ENCODE measurements at places on chromosomes 6 and 20.
A peak's percentile ranks its signal among the peaks of the same experiment; 100 is the strongest.

DNA sequence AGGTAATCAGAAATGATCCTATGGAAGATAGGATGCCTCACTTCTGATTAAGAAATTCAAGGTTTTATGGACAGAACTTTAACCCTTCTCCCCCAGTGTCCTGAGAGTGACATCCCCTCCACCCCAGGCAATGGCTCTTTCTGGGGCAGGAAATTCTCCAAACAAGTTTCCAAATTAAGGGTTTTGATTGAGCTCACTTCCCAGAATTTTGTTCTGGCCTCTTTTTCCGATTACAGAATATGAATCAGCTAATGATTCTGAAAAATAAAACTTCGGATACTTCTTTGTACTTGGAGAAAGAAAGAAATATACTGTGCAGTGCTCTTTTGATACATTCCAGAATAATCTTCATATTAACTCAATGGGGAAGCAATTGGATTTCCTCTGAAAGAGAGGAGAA is 32.8 kb upstream of the TASP1 start:
- DNase-seq = no peak

DNA sequence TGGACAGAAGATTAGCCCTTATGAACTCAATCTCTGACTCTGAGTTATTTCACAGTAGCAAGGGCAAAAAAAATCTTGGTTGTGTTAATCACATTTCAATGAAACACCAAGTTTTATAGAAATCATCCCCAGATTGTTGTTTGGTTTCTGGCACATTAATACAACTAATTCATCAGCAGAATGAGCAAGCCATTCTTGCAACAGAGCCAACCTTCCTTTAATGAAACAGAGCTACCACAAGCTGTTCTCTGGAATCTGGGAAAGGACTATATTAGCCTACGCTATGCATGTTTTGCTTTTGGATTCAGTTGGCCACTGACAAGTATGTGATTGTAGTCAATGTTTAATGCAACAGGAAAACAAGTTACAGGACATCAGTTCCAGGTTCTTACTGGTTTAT is 13.8 kb upstream of the POPDC3 start:
- DNase-seq = no peak

GRCh38 chr20:35180266-35180665 is 8.4 kb downstream of the PROCR start:
- DNase-seq = no peak

- DNase-seq = no peak
Measured at GRCh38 chr6:159085396-159085895, 40.7 kb upstream of the TAGAP start.

- no peak for DNase-seq
Measured at GRCh38 chr20:16314320-16314719, 258.9 kb downstream of the KIF16B start.

DNA sequence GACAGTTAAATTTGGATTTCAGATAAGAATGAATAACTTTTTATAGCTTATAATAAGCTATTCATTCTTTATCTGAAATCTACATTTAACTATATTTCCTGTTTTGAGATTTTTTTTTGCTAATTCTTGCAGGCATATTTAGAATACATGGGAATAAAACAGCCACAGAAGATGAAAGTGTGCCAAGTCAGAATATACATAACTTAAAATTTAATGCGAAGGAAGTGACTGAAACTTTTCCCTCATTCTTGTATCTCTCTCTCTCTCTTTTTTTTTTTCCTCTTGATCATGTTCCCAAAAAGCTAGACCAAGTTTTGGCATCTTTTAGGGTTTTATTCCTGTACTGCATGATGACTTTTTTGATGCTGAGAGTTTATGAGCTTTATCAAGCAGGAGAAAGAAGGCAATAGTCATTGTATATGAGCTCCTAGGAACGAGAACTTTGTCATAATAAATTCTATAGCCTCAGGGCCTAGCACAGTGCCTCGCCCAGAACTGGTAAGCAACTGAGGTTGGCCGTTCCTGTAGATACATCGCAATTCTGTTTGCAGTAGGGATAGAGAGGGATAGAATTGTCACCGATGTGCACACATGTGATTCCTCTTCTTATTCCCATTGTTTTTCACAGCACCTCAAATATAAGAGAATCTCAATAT is 205.2 kb downstream of the MYLK4 start:
- DNase-seq = no peak

DNA sequence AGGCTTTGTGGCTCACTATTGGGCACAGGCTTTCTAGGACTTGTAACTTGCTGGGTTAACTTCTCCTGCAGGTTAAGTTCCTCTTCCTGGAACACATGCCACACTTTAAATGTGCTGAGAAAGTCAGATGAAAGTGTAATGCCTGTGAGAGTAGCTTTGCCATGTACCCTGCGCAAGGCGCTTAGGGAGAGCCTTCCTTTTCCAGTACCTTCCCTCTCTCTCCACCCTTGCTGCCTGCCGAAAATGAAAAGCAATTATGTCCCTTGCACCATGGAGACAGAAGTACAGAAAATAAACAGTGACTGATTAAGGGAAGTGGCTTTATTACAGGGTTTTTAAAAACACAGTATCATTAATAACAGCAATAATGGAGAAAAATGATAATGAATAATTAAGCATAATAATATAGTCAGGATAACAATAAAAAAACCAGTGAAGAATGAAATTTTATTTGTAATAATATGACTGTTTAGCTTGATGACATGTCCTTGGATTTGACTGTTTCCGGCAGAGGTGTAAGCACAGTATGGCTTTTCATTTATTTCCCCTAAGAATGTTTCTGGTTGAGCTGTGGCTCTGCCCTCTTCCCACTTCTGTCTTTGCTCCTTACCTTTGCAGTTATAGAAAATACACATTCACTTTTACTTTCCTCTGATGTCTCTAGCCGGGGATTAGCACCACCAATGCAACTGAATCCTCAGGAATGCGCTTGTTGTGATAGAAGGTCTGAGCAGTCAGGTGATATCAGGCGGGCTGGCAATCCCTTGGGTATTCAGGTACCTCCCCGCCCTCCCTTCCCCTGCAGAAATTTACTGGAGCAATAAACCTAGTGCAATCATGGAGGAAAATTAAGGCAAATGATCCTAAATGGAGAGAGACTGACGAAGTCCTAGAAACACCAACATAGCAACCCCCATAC is 472.3 kb upstream of the CITED2 start:
- peak; percentile 39 for DNase-seq

DNA sequence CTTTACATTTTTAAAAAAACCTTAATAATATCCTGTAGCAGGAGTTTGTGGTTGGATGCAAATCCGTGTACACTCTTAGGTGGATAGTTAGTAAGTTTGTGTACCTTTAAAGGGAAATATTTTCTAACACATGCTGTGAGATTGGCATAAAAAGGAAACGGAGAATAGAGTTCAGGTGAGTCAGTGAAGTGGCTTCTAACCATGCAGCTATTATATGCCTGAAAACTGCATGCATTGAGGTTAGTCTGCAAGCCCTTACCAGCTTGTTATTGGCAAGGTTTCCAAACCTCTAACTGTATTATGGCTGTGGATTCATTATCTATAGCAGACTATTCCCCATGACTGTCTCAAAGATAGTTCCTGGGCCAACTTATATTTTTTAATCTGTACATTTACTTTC is 420.6 kb upstream of the MMS22L start:
- DNase-seq = no peak

DNA sequence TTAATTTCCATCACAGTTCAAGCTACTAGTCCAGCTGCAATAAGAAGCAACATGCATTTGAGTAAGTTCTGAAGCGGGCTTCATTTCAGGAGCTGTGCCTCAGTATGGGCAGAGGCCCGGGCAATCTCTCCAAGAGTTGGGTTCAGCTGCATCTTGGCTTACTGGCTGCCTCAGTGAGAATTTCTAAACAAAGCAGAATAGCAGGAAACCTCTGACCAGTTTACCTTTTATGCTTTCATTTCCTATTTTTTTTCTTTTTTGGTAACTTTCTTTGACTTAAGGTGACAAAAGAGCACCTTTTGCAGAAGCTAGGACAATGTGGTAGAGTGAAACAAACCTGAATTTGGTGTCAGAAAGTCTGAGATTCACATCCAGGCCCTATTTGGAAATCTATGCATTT is 51.0 kb upstream of the FBXO30 start:
- no peak for DNase-seq

GRCh38 chr20:43065299-43065698 is 124.4 kb downstream of the PTPRT start:
- peak; percentile 11 for DNase-seq

GRCh38 chr6:135520781-135521180 is 23.2 kb upstream of the AHI1 start:
- DNase-seq = no peak

DNA sequence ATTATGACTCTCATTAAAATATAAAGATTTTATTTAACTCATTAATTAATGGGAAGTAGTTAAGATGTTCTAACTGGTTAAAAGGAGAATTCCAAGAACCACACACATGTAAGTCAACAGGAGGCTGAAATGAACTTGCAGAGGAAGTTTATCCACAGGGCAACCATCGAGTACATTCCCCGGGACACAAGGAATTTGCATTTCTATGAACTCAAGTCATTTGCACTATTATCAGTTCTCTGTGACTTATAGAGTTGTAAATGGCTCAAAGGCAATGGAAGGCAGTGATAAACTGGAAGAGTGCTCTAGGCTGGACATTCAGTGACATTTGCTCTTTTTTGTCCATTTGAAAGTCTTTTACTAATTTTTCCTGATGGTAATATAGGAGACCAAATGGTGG is 97.4 kb downstream of the SNX5 start:
- DNase-seq = peak; percentile 52

DNA sequence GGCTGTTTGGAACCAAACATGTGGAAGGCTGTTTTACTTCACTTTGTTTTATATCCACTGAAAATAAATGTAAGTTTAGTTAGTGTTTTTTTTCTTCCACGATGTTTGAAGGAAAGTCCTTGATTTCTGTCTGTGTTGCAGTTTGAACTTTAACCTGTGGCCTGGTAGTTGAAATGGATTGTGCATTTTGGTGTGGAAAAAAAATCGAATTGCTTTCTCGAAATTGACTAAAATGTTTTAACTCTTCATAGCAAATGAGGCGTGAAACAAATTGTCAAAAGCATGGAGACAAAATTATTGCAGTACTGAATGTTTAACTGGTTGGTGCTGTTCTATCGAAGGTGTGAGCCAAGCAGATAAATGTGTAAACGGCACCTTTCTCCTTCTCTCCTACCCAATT is 24.5 kb downstream of the ARID1B start:
- no peak for DNase-seq

DNA sequence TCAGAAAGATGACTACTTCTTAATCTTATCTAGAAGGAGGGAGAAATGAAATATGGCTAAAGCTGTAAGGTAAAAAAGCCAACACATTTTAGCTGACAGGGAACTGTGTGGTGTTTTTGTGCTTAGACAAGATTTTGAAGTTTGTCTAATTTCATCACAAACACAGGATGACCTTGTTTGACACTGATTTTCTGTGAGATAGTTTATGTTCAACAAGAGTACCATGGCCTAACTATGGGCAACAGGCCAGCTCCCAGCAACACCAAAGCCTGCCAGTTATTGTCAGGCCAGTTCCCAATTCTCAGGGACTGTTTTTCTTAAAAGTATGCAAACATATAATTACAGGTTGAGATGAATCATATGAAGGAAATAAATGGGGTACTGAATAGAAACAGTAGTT is 5.5 kb upstream of the ABCF1 start:
- DNase-seq = no peak
